NCI-H524 treated with DMSO at 0.1 percent for 48 hours (cell line): ENCODE measurements at places on chromosomes 7 and 10.
A peak's percentile ranks its signal among the peaks of the same experiment; 100 is the strongest.

DNA sequence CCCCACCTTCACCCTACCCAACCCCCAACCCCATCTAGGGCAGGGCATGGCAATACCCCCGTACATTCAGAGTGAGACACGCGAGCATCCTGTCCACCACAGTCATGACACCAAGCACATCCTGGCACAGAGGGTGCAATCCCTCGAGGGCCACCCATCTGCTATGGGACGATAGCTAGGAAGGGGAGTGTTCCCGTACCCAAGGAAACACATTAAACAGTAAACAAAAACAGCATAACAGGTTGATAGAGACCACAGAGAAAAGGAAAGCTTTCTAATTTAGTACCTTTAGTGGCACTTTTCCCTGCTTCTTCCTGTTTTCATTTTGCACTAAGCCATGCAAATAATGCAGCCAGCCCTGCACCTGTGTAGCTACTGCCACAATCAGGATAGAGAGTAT is 2.3 kb upstream of the SMKR1 start:
- DNase-seq, result no peak

GRCh38 chr10:20618011-20618547 is 279.0 kb downstream of the NEBL start:
- no peak for DNase-seq

DNA sequence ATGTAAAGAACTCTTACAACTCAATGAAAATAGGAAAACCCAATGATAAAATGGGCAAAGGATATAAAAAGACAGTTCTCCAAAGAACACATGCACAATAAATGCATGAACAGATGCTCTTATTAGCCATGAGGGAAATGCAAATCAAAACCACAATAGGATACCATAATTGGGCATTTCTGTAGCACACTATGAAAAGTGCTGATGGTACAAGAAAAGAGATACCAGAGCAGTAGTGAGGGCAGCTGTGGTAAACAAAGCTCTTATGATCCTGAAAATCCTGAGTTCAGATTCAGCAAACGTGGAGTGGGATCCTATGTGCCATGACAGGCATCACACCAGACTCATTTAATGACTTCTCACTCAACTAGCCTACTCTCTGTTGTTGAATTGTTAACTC is 96.7 kb upstream of the SLC25A13 start:
- DNase-seq, result no peak

DNA sequence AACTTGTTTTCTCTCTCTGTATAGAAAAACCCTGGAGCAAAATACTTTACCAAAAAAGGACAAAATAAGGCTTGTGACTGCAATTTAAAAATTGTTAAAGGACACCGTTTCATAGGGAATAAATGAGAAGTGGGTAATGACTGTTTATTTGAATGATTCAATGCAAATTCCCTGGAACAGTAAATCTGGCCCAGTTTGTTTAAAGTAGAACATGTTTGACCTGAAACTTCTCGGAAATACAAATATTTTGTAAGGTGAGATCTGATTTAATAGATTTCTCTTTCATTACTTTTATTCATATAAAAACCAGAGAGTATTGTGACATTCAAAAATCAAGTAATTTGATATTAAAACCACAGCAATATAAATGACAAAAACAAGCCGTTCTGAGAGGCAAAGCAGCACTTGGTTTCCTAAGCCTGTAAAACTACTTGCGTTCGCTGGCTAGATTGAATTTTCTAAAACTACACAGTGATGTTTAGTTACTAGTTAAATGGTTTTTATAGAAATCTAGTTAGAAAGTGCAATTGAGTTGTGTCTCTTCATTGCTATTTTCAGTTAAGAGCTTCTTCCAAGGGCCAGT is 76.8 kb upstream of the PITRM1 start:
- DNase-seq, result no peak

GRCh38 chr10:84310470-84310869 is 17.9 kb upstream of the CCSER2 start:
- DNase-seq, result no peak

GRCh38 chr7:55254596-55255495 is 110.3 kb upstream of the LANCL2 start:
- DNase-seq, result peak; percentile 6
